ENCODE measurements at places on chromosomes 16 and 17.

GRCh38 chr17:3761036-3761917 is 37.6 kb downstream of the HASPIN start:
- DNase-seq, result peak; percentile 20

DNA sequence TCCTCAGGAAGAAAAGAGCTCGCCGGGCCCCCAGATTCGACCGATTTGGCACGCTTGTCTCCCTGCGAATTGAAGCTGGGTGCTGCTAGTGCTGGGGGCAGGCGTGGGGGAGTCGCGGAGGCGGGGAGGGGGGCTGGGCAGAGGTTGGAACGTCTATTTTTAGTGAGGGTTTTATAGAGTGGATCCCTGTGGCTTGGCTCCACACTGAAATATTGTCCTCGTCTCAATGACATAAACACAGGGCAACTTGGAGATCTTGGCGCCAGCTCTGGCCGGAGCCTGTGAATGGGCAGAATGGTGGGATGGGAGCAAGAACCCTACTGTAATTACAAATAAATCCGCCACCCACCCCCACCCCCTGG is 15.7 kb upstream of the NOG start:
- no peak for DNase-seq

DNA sequence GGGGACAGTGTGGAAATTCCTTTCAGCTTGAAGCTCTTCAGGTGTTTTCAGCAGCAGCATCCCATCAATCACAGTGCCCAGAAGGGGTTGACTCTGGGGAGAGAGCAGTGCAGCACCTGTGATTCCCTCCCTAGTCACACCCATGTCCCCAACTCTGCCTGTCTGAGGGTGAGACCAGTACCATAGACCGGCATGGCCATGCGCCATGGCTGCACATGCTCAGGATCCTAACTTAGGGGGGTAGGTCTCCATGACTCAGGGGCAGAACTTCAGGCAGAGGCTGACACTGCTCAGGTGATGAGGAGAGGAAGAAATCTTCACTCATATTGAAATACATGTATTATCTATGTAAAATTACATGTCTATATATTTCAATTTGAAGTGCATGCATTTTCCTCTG is 19.9 kb downstream of the CES1 start:
- DNase-seq, result no peak

DNA sequence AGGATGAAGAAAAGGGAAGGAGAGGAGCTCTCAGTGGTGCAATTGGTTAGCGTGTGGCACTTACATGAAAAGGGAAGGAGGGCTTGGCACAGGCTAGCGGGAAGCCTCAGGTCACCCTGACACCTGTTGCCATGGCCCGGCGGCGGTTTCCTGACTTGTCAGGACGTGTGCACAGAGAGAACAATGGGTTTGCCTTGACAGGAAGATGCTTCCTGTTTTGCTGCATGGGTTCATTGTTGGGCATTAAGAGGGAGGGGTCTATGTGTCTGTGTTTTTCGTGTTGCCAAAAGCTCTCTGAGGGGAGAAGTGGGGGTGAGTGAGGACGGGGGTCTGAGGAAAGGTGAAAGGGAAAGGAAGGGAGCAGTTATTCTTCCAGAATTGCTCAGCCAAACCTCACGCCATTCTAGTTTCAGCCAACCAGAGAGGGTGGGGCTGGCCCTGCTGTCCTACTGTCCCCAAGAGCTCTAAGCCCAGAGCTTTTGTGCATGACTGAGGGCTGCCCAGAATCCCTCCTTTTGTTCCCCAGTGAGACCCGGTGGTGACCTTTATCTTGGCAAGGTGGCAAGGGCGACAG is 17.1 kb upstream of the CCR7 start:
- no peak for DNase-seq

- DNase-seq, result no peak
These were observed 14.5 kb downstream of the GLIS2 start for GRCh38 chr16:4330277-4330874.

DNA sequence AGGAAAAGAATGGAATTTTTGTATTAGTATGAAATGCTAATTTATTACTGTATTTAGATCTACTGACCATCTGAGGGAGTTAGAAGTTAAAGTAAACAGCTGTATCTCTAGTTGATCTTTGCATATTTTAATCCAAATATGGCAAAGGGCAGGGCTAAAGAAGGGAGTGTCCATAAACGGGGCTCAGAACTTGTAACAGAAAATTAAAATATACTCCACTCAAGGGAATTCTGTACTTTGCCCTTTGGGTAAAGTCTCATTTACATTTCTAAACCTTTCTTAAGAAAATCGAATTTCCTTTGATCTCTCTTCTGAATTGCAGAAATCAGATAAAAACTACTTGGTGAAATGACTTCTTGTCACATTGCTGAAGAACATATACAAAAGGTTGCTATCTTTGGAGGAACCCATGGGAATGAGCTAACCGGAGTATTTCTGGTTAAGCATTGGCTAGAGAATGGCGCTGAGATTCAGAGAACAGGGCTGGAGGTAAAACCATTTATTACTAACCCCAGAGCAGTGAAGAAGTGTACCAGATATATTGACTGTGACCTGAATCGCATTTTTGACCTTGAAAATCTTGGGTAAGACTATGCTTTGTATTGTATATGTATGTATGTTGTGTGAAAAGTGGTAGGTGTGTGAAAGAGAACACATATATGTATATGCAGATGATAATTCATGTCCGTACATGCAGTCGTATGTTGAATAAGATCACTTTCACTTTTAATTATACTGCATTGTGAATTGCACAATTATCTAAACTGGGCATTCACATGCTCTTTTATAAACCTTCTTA is at the start of gene ASPA:
Gene ASPA, plus strand, starts transcription at position 186 of the 799 bp plus-strand sequence. Its CDS starts 163 bp downstream, at position 349.
- no peak for DNase-seq

DNA sequence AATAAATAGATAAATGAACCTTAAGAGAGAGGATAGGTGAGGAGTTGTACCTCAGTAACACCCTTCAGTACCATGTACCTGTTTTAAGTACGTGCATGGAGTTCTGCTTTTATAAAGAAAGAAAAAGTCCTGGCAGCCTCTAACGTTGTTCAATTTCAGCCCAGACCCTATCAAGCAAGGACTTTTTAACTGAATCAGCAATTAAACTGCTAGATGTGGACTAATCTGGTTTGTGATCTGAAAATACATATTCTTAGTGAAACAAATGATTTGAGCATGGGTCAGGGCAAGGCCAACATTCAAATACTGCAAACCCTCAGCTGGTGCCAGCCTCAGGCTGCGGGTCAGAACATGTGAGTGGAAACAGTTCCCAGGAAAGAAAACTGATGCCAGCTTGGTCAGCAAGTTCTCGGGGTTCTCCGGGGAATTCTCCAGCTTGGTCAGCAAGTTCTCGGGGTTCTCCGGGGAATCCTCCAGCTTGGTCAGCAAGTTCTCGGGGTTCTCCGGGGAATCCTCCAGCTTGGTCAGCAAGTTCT is 84.5 kb downstream of the MRM3 start:
- no peak for DNase-seq

- no peak for DNase-seq
These were observed 84.3 kb downstream of the MARCHF10 start for GRCh38 chr17:62723842-62724241.

DNA sequence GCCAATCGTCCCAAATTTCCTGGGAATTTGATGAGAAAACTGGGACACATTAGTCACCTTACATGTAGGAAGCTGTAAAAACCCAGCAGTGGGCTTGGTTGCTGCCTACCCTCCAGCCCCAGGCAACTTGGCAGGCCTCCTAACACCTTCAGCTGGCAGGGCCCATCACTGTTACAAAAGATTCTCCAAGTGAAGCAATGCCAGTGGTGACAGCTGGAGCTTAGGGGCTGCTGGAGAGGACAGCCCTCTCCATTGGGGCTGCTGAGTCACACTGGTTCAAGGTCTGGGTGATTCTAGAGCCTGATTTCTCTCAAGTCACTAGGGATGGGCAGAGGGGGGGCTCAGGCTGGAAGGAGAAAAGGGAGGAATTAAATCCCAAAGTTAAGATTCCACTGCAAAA is 180.6 kb downstream of the COPRS start:
- DNase-seq, result no peak

GRCh38 chr17:3913531-3914311 is 2.5 kb downstream of the P2RX1 start:
- DNase-seq, result peak; percentile 30

GRCh38 chr16:72073560-72074230 is 10.7 kb downstream of the HPR start:
- no peak for DNase-seq

GRCh38 chr16:73565263-73565662 is 517.3 kb upstream of the ZFHX3 start:
- no peak for DNase-seq

DNA sequence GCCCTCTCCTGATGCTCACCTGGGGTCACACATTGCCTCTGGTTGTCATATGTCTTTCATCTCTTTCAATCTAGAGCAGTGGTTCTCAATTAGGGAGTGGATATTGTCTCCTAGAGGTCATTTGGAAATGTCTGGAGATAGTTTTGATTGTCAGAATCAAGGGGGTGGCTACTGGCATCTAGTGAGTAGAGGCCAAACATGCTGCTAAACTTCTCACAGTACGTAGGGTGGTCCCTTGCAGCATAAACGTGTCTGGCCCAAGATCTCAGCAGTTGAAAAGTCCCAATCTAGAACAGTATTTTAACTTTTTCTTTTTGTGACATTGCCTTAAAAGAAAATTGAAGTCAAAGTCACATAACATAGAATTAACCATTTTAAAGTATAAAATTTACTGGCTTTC is 30.5 kb upstream of the SLC5A10 start:
- DNase-seq, result no peak

Data from fibroblast of skin of left quadriceps (primary cell).